Left renal cortex interstitium (tissue), 4 donors: ENCODE measurements at places on chromosomes 16 and 17.

- DNase-seq, result no peak
Measured at GRCh38 chr17:49106321-49107210, 26.0 kb upstream of the B4GALNT2 start.

DNA sequence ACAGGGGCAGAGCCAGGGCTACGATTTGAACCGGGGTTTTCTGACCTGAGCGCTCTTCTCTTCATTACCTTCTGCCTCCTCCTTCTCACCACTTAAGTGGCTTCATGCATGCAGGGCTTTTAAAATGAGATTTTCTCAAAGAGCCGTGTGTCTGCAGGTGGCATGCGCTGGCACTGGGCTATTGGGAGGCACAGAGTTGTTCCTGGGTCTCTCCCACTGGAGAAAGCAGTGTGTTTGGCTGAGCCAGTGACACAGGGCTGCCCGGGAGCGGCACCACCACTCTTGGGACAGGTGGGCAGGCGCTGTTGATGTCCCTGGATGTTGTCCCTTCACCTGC is 218.8 kb upstream of the CHMP6 start:
- DNase-seq, result no peak

DNA sequence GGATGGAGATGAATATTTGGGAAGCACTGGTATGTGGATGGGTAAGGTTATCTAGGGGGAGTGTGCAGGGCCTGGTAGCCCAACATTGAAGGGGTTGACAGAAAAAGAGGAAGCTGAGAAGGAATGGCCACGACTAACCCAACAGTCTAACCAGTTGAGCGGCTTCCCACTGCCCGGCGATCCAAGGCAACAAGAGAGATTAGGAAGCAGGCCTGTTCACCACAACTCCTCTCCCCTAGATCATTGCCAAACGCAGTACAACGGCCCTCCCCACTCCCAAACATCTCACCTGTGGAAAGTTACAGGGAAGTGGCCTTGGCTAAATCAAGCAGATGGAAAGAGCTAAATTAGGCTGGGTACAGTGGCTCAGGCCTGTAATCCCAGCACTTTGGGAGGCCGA is 11.2 kb upstream of the RANGRF start:
- DNase-seq, result no peak

- no peak for DNase-seq
Measured at GRCh38 chr17:75535119-75535537, 9.6 kb downstream of the LLGL2 start.
